Fibroblast of gingiva (primary cell): ENCODE measurements at places on chromosomes 2 and 18.

- no peak for DNase-seq
Observed at GRCh38 chr2:36376319-36376765, 20.8 kb downstream of the CRIM1 start.

- peak; percentile 83 for DNase-seq
Observed at GRCh38 chr2:19714926-19715325, 186.9 kb downstream of the TTC32 start.

DNA sequence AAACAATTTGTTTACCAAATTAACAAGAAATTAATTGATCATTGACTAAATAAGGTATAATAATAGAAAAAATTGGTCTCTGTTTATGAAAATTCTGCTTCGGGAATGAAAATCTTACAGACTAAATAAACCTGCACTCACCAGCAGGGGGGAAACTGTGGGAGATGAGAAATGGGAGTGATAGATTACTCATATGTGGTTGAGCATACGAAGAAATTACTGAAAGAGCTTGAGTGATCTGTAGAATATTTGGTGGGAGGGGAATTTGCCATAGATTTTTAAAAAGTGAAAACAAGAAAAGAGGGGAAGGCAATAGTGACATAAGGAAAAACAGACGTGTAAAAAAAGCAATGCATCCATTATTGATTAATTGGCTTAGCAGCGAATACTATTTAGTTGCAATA lies 2.2 kb downstream of the HMSD start:
- no peak for DNase-seq

- peak; percentile 99 for DNase-seq
Observed at GRCh38 chr2:69177785-69178636, 165.0 kb downstream of the ANTXR1 start.

GRCh38 chr18:78908462-78909260 lies 71.0 kb upstream of the SALL3 start:
- no peak for DNase-seq

DNA sequence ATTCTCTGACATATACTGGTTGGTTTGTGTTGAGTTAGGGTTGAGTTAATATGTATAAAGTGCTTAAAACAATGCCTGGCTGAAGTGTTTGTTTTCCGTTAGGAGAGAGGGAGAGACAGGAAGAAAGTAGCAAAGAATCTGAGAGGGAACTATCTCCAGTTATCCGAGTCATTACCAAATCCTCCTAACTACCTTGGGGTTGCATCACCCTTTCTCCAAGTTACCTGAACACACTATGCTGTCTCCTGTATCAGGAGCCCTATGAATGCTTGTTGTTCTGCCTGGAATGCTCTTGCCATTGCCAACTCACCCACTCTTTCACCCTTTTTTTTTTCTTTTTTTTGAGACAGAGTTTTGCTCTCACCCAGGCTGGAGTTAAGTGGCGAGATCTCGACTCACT lies 47.9 kb upstream of the ITGAV start:
- no peak for DNase-seq

DNA sequence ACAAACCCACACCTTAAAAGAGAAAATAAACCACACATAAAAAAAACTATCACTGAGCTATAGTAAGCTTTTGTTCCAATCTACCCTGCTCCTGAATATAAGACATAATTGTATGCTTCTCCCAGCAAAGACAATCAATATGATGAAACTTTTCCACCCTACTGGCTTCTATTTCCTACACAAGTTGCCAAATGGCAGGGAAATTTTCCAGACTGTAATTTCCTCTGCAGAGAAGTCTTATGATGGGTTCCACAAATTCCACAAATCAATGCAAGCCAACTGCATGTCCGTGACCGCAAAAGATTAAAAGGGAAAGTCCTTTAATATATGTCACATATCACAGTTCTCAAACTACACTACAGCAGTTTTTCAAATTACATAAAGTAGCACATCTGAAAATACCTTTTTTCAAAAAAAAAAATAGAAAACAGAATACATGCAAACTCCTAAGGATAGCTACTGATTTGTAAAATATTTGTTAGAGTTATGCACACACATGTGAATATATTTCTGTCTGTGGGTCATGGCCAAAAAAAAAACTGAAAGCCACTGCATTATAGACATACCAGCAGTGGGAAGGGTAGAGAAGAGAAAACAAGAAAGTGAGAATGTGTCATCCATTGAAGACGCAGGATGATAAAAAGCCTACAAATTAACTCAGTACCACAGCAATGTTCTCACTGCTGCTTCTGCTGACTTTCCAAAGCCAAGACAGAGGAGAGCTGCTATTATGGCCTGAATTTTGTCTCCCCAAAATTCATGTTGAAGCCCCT lies 61.4 kb downstream of the RPL31 start:
- peak; percentile 93 for DNase-seq

- DNase-seq, result peak; percentile 66
Observed at GRCh38 chr2:229202646-229203045, 68.4 kb downstream of the PID1 start.

DNA sequence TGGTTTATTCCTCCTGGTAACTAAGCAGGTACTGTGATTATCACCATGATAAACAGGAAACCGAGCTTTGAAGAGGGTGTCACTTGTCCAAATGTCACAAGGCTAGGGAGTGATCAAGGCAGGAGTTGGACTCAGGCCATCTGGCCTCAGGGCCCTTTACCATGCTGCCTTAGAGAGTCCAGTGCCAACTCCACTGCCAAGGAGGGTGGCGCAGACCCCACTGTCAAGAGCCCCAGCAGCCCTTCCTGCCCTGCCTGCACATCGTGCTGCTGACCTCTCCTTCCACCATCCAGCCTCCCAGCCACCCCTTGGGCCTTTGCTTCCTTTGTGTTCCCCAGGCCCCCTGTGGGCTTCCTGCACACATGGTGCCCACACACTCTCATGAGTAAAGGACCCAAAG lies 48.3 kb downstream of the TNS1 start:
- no peak for DNase-seq

DNA sequence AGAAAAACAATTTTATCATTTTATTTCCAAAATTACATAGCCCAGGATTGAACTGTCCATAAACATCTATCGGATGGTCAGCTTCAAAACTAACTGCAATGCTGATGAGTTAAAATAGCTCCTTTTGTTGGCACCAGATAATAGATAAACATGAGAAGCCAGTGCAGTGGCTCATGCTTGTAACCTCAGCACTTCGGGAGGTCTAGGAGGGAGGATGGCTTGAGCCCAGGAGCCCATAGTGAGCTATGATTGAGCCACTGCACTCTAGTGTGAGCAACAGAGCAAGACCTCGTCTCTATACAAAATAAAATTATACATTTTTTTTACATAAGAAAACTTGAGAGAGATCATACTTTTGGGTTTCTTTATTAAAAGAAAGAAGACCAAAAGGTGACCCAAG lies 34.6 kb upstream of the IMPA2 start:
- DNase-seq, result peak; percentile 65

DNA sequence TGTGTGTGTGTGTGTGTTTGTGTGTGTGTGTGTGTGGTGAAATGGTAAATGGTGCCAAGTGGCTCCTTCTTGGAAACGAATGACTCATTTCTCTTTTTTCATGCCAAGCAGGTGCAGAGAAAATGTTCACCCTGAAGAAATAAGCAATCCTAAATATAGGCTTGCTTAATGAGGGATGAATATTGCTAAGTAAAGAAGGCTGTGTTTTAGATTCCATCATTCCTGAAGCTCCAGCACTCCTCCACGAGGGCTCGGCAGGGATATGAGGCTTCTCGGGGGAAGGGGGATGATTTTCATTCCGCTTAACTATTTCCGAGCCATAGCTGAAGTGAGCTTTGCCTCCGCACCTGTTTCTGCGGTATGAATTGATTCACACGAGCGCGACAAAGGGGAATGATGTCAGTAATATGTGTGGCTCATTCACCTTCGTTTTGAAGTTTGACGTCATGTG lies 72.9 kb downstream of the TSN start:
- no peak for DNase-seq

- DNase-seq, result no peak
Observed at GRCh38 chr2:232293191-232293590, 85.4 kb upstream of the ALPP start.

- DNase-seq, result no peak
Observed at GRCh38 chr2:134150760-134151159, 103.1 kb upstream of the MGAT5 start.

GRCh38 chr2:156903335-156903734 lies 354.2 kb upstream of the GALNT5 start:
- DNase-seq, result peak; percentile 21

GRCh38 chr2:181070119-181070835 lies 89.9 kb downstream of the UBE2E3 start:
- no peak for DNase-seq

DNA sequence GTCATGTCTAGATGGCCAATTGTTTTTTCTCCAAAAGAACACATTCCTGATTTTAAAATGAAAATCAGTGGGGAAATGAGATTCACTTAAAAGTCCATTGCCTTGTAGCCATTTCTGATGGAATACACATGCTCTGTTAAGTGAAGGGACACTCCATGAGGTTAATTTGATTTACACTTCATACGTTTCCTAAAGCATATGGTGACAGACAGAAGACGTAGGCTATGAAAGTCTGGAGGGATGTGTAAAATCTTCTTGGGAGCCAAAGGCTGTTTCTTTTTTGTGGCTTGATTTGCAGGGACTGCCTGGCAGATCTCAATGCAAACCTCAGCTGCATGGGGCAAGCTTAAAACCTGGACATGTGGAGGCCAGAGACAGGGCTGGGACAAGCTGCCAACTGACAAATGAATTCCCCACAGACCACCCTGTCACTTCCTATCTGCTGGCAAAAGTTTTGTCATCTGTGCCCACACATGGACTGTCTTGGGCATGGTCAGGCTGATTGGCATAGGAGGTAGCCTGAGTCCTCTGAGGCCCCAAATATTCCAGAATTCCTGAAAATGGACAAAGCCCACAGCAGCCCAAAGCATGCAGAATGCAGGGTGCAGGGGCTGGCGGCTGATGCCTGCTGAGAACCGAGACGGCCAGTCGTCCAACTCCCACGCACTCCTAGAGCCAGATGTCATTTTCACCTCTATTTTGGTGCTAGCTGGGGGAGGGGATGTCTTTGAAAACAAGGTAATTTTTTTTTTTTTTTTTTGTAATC lies 73.9 kb downstream of the SDC1 start:
- no peak for DNase-seq

DNA sequence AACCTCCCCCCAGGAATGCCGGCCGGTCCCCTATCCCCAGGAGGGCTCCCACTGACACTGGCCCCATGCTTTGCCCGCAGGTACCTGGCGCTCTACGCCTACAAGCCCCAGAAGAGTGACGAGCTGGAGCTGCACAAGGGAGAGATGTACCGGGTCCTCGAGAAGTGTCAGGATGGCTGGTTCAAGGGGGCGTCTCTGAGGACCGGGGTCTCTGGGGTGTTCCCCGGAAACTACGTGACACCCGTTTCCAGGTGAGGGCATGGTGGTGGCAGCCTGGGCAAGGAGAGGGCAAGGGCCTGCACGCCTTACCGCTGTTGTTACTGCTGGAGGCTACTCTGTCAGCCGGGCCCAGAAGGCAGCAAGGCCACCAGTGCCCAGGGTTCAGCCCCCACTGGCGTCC lies 181.3 kb downstream of the SEPTIN10 start:
- no peak for DNase-seq

- DNase-seq, result no peak
Observed at GRCh38 chr2:134639265-134639664, 79.5 kb downstream of the TMEM163 start.

- peak; percentile 10 for DNase-seq
Observed at GRCh38 chr2:100197631-100198153, 55.3 kb upstream of the AFF3 start.

- peak; percentile 12 for DNase-seq
Observed at GRCh38 chr2:165868211-165868610, 74.2 kb upstream of the GALNT3 start.

DNA sequence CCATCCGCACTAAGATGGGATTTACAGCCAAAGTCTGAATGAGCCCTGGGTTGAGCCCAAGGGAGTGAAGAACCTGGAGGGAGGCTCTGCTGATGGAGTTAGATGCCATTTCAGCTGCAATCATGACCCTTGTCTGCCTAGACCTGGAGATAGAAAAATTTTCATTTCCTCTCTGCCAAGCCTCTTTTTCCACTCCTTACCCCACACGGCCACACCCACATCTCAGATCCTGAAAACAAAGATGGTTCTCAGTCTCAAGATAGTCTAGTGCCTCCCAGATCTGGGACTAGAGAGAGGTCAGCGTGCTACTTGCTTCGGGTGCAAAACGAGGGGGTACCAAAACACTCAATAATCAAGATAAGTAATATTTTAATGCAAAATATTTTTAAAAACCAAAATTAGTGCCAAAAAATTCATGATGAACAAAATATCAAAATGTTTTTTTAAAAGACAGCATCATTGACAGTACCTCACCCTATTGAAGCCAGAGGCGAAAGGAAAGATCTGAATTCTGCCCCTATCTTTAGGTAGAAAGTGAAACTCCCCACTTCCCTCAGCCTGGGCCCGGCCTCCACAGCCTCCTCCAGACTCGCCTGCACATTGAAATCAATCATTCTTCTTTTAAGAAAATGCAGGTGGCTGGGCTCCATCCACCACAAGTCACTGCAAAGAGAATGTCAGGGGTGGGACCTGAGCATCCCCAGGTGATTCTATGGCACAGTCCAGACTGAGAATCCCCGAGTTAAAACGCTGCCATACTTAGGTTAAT lies 57.8 kb upstream of the GPR45 start:
- DNase-seq, result no peak

DNA sequence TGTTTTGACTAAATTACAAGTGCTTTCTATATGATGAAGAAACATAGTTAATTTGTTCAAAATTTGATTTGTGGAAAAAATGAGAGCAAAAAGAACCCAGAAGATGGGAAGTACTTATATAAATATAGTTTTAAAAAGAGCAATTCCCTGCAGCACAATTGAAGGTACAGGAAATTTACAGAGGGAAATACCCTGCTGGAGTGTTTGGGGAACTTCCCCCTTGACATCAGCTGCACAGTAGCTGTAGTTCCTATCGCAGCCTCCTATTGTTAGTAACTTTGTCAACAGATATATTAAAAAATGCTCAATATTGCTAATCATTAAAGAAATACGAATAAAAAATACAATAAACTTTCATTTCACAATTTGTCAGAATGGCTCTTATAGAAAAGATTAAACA lies 1118.8 kb upstream of the ZEB2 start:
- DNase-seq, result no peak

GRCh38 chr2:144702051-144702450 lies 182.1 kb upstream of the ZEB2 start:
- DNase-seq, result no peak
